T-cell (primary cell): ENCODE measurements at places on chromosomes 6 and 20.

GRCh38 chr6:10413262-10413849 is 1.5 kb downstream of the TFAP2A start:
- no peak for DNase-seq

GRCh38 chr6:12545619-12546409 is 170.8 kb upstream of the PHACTR1 start:
- DNase-seq, result no peak

DNA sequence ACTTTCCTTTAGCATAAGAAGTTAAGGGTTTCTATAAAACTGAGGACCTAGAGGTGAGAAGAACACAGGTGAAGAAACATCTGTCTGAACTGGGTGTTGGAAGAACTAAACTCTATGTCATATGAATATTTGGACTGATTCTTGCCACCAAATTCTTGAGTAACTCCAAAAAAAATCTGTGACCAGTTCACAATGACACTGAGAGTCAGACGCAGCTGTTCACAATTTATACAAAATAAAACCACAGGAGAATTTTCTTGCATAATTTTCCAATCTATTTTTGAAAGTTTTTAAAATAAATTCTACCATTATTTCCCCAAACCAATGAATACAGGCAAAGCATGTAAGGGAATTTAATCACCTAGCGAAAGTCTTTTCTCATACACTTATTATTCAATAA is 148.1 kb upstream of the TCF21 start:
- DNase-seq, result no peak

- no peak for DNase-seq
Measured at GRCh38 chr6:31826793-31827285, 699 bp upstream of the HSPA1B start.

DNA sequence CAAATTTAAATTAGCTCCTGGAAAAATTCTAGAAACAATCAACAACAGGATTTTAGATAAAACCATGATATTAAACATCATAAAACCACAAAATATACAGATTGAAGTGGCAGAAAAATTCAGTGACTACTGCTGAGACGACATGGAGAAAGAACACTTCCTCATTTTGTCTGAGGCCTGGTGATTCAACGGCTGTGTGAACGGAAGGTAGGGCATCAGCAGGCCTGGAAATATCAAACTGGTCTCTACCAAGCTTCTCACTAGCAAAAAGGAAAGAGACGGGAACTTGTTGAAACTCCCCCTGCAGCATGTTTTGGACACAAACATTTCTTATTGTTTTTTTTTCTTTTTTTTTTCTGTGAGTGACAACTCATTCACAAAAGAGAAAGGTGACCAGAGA is 58.0 kb upstream of the AHI1 start:
- DNase-seq, result no peak

- no peak for DNase-seq
Measured at GRCh38 chr20:48921883-48922820, 641 bp downstream of the ARFGEF2 start.

GRCh38 chr6:15547400-15547799 is 115.4 kb downstream of the DTNBP1 start:
- no peak for DNase-seq

DNA sequence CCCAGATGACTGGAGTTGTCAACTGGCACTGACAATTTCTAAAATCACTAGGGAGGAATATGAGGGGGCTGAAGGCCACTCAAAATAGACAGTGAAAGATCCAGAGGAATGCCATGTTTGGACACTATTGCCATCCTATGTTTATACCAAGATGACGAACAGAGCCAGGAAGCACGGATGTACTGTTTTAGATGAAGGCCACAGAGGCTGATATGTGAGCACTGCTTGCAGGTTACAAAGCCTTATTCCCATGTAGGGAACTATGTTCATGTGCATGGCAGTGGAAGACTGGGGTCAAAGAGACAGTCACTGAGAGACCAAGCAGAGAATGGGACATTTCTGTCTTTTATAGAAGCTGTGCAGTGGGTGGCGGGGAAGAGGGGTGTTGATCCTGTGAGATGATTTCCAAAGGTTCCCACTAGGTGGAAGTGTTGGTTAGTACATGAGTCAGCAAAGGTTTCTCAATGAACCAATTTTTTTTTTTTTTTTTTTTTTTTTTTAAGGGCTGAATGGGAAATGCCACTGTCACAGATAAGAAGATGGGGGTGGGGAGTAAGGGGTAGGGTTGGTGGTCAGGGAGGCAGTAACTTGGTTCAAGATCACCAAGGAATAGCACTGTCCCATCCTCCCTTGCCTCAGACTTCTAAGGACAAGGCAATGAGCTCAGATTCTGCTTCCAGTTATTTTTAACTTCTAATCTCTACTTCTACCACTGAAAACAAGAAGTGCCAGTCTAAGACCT is 46.7 kb upstream of the MOCS1 start:
- DNase-seq, result peak; percentile 31

DNA sequence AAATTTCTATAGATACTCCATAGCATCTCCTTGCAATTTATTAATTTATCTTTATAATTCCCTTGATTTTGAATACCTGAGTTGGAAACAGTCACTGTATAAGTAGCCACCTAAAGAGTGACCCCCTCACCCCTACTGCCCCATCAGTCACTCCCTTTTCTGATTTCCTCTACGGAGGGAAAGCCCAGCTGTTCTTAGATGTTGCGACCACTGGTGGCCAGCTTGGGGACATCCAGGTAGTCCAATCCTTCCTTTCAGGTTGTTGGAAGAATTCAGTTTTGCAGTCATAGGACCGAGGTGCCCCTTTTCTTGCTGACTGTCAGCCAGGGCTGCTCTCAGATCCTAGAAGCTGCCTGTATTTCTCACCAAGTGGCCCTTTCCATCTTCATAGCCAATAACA is 87.8 kb downstream of the BMP6 start:
- DNase-seq, result no peak

DNA sequence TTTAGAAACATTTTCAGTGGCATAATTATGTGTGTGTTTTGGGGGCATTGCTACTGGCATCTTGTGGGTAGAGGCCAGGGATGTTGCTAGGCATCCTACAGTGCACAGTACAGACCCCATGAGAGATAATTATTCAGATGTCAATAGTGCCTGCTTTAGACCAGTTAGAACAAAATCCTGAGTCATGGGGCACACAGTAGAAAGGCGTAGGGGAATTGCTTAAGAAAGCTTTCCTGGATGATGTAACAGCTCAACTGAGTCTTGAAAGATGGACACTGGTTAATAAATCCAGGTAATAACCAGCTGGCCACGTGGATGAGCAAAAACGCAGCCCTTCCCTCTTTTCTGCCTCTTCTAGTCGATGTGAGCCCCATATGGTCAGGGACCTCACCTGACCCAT is 51.1 kb downstream of the KCNB1 start:
- no peak for DNase-seq

- DNase-seq, result peak; percentile 47
Measured at GRCh38 chr6:167826230-167826895, 348 bp upstream of the AFDN start.

DNA sequence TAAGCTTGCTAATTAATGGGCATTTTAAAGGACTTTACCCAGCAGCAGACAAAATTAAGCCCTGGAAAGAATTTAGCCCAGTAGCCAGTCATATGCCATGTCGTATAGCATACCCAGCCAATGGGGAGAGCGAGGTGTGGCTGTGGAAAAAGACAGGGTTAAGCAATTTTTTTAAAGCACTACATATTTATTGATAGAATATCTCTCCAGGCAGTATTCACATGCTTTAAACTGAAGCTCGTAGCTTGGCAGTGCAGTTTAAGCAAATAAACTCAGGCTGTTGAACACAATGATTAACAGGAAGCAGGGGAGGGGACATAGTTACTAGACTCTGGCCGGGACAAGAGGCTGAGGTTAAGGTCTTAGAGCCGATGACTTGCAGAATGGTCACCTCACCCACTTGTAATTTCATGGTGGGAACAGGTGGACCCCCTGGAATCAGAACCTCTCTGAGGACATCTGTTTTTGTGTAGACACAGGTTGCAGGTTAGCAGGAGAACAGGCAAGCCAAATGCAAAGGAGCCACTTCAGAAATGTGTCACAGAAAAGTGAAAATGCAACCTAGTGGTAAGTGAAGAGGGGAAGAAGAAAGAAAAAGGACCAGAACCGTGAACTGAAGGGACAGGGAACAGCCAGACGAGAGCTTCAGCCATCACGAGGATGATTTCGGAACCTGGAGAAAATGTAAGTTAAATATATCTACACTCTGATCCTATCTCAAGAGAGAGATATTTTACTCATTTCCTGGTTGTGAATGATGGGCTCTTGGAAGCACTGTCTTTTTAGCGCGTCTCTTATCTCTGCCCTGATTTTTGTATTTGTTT is 7.2 kb downstream of the GCNT2 start:
- DNase-seq, result no peak

GRCh38 chr20:37501940-37502339 is 19.1 kb upstream of the NNAT start:
- DNase-seq, result no peak

DNA sequence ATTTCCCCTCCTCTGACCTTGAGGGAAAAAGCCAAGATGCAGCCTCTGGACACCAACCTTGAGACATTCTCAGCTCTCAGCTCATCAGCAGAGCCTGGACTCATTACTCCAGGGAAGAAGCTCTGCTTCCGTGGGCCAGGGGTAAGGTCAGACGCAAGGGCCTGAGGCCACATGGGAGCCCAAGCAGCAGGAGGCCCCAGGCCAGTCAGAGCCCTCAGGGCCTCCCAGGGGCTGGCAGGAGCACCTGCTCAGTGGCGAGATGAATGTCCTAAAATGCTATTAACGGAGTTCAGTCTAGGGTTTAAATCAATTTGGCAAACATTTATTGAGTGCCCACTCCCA is 208.6 kb downstream of the ERMARD start:
- DNase-seq, result no peak

DNA sequence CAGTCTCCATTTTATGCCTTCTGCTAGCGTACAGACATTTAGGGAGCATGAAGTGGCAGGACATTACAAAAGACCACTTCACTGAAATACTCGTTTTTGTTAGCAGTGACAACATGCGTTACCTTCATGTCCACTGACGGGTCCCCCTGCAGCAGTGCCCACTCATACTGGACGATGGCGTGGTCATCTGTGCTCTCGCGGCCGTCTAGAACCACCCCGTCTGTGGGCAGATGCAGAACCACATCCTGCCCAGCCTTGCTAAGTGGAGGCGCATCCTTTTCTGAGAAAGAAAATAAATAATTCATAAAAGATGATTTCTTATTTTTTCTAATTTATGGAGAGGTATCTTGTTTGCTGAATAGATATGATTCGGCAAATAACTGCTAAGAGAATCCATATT is 11.3 kb downstream of the LRP11 start:
- DNase-seq, result no peak

GRCh38 chr6:139114746-139115145 is 20.1 kb upstream of the HECA start:
- DNase-seq, result no peak

- no peak for DNase-seq
Measured at GRCh38 chr6:52925042-52925441, 15.5 kb upstream of the GSTA3 start.

GRCh38 chr6:25419879-25420278 is 140.7 kb downstream of the CARMIL1 start:
- no peak for DNase-seq

DNA sequence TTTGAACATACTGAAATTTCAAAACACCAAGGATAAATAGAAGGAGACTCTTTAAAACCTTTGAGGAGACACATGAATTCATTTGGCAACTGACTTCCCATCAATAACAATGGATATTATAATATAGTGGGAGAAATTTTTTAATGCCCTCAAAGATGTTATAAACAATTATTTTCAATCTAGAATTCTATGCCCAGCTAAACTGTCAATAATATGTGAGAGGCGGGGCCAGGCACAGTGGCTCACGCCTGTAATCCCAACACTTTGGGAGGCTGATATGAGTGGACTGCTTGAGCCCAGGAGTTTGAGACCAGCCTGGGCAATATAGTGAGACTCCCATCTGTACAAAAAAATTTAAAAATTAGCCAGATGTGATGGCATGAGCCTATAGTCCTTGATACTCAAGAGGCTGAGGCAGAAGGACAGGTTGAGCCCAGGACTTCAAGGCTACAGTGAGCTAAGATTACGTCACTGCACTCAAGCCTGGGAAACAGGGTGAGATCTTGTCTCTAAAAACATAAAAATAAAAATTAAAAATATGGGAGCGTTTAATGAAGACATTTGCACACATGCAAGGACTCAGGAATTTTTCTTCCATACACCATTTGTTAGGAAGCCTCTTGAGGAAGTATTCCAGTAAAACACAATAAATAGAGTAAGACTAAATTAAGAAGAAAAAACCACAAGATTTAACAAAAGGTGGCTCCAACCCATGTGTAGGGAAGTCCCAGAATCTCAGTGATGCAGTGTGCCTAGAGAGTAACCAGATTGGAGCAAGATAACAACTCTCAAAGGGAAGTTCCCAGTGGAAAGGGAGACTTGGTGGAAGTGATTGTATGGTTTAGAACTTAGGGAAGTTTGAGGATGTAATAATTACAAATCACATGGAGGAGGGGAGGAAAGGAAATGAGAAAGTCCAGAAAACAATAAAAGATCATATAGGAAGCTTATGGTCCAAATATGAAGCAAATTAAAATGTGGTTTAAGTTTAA is 26.3 kb upstream of the ETV7 start:
- no peak for DNase-seq

DNA sequence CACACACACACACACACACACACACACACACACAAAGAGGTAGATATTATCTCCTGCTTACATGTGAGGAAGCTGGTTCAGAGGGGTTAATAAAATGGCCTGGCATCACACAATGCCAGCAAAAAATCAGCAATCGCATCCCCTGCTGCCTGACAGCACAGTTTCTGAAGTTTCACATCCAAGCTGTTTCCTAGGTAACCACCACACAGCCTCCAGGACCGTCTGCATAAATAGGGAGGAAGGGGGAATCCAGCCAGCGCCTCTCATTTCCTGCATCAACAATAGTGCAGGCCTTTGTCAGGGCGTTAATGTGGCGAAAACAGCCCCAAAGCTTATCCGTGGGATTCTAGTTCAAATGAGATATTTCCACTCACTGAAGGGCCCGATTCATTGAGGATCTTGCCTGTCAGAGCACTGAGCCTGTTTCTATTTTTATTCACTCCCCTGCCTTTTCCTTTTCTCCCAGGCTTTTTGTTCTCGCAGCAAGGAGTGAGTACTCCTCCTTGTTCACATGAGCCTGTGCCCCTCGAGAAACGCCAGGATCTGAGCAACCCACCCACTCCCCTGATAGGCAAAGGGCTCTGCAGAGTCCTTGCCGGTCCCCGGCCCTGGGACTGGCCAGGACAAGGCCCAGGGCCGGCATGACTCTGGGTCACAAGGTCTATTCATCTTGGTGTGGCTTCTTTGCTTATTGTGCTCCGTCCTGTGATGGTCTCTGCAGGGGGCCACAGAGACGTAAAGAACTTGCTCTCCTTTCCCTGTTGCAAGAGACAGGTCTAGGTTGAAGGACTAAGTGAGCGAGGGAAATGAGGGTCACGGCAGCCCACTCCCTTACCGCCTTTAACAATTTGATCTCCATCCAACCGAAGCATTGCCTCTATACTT is 32.7 kb downstream of the TUBB2B start:
- no peak for DNase-seq
